H4 (cell line): ENCODE measurements at places on chromosomes 12 and 14. TPM values are rescaled to one million over a fixed set of nuclear protein-coding genes. Genes with fewer than 3 reads are reported as not detected.

GRCh38 chr12:3341594-3341993 lies 149.4 kb upstream of the PRMT8 start:
- no peak for DNase-seq

GRCh38 chr12:1939801-1940607 lies 21.6 kb upstream of the CACNA2D4 start:
- DNase-seq = peak; percentile 81

- DNase-seq = no peak
These were observed 2.8 kb upstream of the PLEKHH1 start for GRCh38 chr14:67529947-67530935.

DNA sequence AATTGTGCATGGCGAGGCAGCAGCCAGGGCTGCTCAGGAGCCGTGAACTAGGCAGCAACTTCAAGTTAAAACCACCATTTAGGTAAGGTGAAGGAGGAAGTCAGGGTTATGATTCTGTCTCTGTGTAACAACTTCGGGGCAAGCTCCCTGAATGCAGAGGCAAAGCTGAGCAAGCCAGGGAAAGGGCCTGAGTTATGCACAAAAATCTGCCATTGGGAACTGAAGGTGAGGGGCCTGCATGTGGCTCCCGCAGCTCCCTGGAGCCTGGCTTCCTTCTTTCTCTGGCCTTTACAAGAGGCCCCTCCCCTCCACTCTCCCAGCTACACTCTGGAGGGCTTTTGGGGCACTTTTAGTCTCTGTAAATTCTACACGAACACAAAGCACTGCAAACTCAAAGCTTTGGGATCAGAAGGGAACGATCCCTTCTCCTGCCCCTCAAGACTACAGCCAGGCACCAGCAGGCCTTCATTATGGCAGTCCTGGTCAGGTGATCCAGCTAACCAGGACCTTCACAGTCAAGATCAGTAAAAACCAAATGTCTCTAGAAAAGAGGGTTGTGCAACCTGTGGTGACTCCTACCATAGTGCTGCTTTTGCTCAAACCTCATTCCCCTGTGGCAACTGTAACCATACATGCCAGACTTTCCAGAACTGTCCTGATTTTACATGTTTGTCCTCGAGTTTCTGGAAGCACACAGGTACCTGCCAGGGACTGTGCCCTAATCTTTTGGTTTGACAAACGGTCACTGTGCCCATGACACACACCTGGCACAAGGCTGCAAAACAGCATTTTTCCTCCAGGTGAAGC lies 67.2 kb upstream of the PTGR2 start:
- no peak for DNase-seq

DNA sequence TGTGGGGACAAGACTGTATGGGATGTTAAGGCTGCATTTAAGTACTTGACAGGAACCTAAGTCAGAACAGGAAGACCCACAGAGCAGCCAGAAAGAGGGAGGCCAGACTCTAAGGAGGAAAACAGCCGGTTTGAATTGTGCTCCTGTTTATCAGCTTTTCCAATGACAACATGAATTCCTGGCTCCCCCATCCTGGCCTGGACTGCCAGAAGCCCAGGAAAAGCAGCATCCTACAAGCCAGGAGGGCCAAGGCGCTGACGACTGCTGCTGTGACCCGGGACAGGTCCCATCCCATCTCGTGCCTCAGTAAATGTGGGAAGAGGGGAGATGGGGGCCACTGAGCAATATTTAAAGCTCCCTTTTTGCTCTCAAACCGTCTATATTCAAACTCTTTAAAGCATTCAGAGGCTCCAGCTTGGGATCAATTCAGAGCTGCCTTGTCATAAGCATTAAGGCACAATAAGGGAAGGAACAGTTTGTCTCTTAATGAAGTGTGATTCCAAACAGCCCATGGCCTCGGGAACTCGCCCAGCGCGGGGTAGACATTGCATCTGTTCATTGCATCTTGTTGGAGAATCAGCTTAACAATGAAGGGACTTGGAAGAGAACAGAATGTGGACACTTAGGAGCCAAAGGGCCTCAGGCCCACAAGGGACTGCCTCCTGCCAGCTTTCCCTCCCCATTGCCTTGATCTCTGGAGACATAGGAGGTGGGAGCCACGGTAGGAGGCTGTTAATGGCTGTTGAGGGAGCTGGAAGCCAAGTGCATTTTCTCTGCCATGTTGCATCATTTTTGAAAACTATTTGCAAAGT lies 49.6 kb downstream of the CMKLR1 start:
- DNase-seq = no peak

- DNase-seq = no peak
These were observed 532 bp downstream of the NOC4L start for GRCh38 chr12:132144810-132145168.

- DNase-seq = peak; percentile 73
These were observed 153.9 kb downstream of the PRKCH start for GRCh38 chr14:61475316-61475715.

GRCh38 chr12:124105546-124105945 lies 132.5 kb downstream of the ZNF664 start:
- no peak for DNase-seq

- DNase-seq = peak; percentile 23
These were observed at the start of gene ACOT6 for GRCh38 chr14:73612339-73613045. TSS of gene ACOT6 (plus strand) at chr14:73612517. CDS start at chr14:73612572, 55 bp downstream.

DNA sequence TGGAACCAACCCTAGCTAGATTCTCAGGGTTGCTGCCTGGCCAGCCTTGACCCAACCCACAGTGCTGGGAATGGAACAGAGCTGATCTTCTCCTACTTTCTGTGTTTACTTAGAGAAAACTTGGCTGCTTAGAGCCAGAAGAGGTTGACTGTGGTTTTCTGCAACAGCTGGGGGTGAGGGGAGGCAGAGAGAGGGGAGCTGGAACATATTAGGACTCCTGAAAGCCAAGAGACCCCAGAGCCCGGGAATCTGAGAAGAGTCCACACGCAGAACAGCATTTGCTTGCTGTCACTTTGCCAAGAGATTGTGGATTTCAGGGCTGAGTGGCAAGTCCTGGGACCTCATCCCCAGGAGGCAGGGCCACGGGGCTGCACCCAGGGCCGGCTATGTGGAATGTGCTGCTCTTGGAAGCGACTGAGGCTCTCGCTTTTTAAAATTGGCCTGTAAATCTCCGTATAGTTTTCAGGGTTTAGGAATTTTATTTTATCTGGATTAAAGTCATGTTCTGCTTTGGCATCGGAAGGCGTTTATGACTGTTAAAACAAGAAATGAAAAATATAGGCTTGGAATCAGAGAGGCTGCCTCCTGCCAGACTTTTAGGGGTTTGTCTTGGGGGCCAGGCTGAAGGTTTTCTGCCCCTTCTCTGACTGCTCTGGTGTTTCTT lies 22.3 kb upstream of the MED13L start:
- no peak for DNase-seq

- no peak for DNase-seq
These were observed 81.9 kb downstream of the PELI2 start for GRCh38 chr14:56199982-56200577.

DNA sequence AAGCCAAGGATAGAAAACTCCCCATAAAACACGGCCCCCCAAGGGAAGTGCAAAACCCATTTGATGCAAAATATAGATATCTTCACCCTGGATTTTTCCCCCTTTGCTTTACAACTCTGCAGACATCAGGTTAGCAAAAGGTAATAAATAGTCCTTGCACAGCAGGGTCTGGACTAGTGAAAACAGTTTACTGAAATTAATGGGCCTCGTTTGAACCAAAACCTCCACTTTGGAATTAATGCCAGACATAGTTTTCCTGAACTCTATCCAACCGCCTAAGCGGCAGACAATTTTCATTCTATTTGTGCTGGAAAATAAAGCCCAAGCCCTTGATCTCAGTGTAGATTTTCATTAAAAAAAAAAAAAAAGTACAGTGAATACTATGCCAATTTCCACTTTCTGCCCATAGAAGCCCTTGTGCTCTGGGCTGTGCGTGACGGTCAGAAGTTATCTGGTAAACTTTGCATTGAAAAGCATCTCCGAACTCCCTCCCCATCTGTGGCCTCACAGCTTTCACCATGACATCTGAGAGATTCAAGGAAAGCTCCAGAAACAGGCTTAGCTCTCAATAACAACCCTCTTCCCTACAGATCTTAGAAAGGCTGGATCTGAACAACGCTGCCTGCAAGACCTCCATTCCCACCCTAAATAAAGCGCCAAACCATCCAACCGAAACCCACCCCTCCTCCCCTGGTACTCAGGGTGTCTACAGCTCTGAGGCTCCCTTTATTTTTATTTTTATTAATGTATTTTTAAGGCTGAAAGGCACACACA lies 11.0 kb upstream of the IRF2BPL start:
- peak; percentile 44 for DNase-seq

DNA sequence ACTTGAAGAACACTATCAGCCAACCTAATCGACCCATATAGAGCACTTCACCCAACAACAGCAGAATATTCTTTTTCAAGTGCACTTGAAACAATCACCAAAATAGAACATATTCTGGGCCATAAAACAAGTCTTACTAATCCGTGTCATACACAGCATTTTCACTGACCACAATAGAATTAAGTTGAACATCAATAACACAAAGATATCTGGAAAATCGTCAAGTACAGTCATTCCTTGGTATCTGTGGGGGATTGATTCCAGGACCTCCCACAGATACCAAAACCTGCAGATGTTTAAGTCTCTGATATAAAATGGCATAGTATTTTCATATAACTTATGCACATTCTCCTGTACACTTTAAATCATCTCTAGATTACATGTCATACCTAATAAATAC lies 295.7 kb downstream of the BCL11B start:
- no peak for DNase-seq

GRCh38 chr12:5430641-5431603 lies 986 bp upstream of the NTF3 start:
- no peak for DNase-seq

GRCh38 chr14:61705017-61705416 lies 9.7 kb downstream of the HIF1A start:
- DNase-seq = no peak

- DNase-seq = no peak
These were observed 41.4 kb downstream of the PTGER2 start for GRCh38 chr14:52355526-52355925.

- DNase-seq = no peak
These were observed 433.9 kb downstream of the PCNX1 start for GRCh38 chr14:71341156-71341555.

The RIMBP2 gene
- 0.06 and 0.50 TPM in 2 replicates for total RNA-seq

The SMCO2 gene
- total RNA-seq = 0.33 TPM in 1 of 2 replicates, not detected in the other

The BBOF1 gene
- 0.70 and 1.4 TPM in 2 replicates for total RNA-seq

The ARG2 gene
- total RNA-seq = 26.3 and 29.2 TPM in 2 replicates

The TAS2R43 gene
- total RNA-seq = not detected in 2 replicates

The GPR84 gene
- total RNA-seq = not detected in 2 replicates

The IFNG gene
- total RNA-seq = not detected in 2 replicates

The MYL2 gene
- total RNA-seq = not detected in 2 replicates

The OR4N2 gene
- total RNA-seq = 0.14 TPM in 1 of 2 replicates, not detected in the other

The SLC5A8 gene
- total RNA-seq = not detected in 2 replicates

The BEST3 gene
- total RNA-seq = not detected in 2 replicates

The EIF2S1 gene
- 241 and 295 TPM in 2 replicates for total RNA-seq

The KLHL33 gene
- not detected in 2 replicates for total RNA-seq
